ENCODE measurements at places on chromosomes 12 and 14.

DNA sequence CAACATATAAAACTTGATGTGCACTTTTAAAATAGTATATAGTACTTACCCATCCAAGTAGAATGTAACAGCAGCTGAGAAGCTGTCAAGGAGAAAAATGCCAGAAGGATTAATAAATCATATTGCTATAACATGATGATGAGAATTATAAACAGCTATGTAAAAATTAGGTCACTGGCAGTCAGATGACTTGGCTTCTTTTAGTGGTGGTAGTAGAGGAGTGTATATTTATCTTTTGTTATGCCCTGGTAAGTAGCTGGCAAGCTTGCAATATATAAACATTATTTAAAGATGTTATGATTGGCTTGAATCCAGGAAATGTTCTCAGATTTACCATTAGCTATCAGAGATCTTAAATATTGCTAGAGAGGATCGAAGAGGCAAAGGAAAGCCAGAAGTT is 471.0 kb upstream of the MGAT4C start:
- no peak for DNase-seq

GRCh38 chr12:122928404-122929147 is 32.7 kb upstream of the VPS37B start:
- DNase-seq: no peak

- no peak for DNase-seq
Measured at GRCh38 chr14:96706893-96707292, 90.3 kb upstream of the VRK1 start.

GRCh38 chr12:128325646-128326045 is 58.7 kb downstream of the TMEM132C start:
- DNase-seq: no peak

- no peak for DNase-seq
Measured at GRCh38 chr14:54784060-54784459, 118.6 kb downstream of the GCH1 start.

DNA sequence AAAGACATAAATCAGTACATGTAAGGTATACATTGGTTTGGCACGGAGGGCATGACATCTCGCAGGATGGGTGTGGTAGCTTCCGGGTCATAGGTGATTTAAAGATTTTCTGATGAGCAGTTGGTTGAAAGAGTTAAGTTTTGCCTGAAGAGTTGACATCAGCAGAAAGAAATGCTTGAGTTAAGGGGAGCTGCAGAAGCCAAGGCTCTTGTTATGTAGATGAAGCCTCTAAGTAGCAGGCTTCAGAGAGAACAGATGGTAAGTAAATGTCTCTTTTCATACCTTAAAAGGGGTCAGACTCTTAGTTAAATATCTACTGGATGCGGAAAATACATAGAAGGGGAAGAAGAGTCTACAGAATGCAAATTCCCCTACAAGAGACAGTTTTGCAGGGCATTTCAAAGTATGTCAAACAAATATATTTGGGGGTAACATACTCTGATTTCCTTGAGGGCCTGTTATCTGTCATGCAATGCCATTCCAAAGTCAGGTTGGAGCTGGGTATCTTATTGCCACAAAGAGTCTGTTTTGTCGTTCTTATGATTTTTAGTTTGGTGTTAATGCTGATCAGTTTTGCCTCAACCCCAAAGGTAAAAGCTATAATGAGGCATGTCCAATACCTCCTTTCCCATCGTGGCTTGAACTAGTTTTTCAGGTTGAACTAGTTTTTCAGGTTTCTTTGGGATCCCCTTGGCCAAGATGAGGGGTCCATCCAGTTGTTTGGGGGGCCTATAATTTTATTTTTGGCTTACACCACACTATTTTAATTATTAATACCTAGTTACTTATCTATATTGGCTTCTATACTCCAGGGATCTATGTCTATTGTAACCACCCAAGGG is 67.0 kb downstream of the PTHLH start:
- DNase-seq: no peak

GRCh38 chr12:3032770-3033538 is 44.2 kb upstream of the TSPAN9 start:
- DNase-seq: no peak

GRCh38 chr12:92472201-92472600 is 230.6 kb upstream of the PLEKHG7 start:
- no peak for DNase-seq

DNA sequence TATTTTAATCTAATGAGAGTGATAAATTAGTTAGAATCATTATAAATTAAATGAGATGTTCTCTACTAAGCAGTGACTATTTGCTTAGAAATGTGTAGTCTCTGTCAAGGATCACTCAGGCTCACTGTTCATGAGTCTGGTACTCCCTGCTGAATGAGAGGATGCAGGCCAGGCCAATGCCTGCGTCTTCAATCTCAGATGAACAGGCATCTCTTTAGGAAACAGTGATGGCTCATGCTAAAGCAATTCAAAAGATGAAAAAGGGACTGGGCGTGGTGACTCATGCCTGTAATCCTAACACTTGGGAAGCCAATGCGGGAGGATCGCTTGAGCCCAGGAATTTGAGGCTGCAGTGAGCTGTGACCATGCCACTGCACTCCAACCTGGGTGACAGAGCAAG is 106.8 kb downstream of the ZFC3H1 start:
- DNase-seq: no peak

- no peak for DNase-seq
Measured at GRCh38 chr12:77435446-77436091, 370.2 kb upstream of the E2F7 start.

- no peak for DNase-seq
Measured at GRCh38 chr14:95915330-95915729, 38.7 kb downstream of the TUNAR start.

GRCh38 chr14:92656306-92657081 is 91.9 kb downstream of the LGMN start:
- DNase-seq: no peak

DNA sequence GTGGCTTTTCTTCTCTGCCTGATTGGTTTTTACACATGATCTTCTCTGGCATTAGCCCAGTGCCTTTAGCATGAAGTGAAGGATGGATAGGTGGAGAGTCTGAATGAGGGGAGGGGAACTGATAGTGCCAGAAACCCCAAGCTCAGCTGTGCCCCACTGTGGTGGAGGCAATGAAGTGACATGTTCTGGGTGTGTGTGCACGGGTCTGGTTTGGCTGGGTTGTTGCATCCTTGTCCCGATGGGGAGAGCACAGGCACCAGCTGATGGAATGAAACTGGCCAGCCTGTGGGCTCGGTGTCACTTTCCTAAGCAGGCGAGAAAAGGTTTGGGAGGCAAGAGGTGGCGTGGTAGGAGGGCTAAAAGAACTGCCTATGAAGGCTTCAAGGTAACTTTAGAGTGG is 65.3 kb downstream of the CACNA1C start:
- DNase-seq: no peak

DNA sequence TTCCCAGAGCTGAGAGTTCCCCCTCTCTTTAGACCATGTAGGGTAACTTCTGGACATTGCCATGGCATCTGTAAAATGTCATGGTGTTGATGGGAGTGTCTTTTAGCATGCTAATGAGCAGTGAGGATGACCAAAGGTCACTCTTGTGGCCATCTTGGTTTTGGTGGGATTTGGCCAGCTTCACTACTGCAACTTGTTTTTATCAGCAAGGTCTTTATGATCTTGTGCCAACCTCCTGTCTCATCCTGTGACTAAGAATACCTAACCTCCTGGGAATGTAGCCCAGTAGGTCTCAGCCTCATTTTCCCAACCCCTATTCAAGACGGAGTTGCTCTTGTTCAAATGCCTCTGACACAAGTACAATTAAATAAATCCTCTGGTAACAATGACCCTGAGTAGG is 244.4 kb downstream of the NEDD1 start:
- DNase-seq: no peak

GRCh38 chr12:70271025-70271424 is 27.8 kb downstream of the CNOT2 start:
- no peak for DNase-seq

GRCh38 chr12:129903956-129904829 is at the start of gene TMEM132D:
TMEM132D (minus strand) TSS chr12:129904025.
- DNase-seq: no peak

- DNase-seq: no peak
Measured at GRCh38 chr12:130932061-130932930, 21.4 kb upstream of the ADGRD1 start.

DNA sequence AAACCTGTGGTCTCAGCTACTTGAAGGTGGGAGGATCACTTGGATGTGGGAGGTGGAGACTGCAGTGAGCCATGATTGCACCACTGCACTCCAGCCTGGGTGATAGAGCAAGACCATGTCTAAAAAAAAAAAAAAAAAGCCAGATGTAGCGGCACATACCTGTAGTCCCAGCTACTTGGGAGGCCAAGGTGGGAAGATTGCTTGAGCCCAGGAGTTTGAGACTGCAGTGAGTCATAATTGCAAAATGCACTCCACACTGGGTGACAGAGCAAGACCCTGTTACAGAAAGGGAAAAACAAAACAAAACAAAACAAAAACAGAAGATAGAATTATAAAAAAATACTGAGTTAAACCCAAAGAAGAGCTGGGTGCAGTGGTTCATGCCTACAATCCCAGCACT is 29.1 kb upstream of the APOF start:
- DNase-seq: no peak

DNA sequence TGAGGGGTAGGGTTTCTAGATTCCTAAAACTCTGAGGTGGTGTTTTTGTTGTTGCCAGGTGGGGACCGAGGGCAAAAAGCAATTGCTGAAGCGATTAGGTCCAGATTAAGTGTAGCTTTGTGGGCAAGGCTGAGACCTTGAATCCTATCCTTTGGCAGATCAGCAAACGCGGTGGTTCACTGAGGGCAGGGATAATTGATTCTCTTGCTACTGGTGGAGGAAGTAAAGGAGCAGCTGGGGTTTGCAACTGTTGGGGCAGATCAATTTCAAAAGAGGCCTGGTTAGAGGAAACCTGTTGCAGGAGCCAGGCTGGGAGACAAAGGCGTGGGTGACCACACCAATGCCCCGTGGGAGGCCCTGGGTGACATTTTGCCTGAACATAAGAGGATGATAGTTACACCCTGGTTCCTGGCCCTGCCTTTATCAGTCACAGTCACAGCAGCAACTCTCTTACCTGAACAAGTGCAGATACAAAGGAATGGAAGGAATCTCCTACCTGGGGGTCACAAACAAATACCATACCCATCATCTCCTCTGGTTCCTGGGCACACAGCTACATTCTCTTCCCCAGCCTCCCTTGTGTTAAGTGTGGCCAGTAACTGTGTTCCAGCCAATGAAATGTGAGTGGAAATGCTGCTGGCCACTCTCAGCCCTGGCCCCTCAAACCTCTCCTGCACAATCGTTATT is 43.3 kb upstream of the RASSF3 start:
- DNase-seq: no peak

DNA sequence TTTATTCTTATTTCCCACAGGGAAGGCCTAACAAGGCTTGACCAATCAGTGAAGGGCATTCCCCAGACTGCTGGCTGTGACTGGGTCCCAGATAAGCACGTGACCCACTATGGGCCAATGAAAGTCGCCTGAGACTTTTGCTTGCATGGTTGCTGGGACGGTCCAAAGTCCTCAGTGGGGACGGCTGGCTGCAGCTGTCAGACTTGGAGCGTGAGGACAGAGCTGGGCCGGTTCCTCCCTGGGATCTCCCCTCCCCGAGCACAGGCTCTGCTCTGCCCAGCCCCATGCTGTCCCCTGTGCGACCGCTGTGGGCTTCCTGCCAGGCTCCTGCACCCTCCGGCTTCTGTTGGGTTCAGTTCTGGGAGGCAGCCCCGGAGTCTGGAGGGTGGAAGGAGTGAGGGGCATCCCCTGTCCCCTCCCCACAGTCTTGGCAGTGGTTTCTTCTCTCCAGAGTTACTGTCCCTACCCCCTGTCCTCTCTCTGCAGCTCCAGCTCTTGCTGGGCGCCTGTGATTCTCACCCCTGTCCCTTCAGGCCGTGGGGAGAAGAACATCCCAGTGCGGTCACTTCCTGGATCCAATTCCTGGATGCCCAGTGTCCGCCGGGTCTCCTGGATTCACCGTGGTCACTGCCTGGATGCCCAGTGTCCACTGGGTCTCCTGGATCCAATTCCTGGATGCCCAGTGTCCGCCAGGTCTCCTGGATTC is 50.1 kb downstream of the GALNT9 start:
- no peak for DNase-seq

DNA sequence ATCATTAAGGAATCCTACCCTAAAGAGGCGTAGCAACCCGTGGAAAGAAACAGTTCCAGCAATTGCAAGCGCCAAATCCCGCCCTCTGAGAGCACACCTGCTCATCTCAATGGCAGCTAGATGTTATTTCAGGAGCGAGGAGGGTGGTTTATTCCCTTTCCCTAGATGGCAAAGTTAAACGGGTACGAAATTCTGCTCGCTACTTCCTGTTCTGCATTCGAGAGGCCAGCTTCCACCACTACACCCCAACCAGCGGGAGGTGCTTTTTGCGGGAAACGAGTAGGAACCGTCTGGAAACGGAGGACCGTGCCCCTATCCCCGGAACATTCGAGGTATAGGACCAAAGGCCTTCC is 536 bp downstream of the VPS29 start:
- no peak for DNase-seq

DNA sequence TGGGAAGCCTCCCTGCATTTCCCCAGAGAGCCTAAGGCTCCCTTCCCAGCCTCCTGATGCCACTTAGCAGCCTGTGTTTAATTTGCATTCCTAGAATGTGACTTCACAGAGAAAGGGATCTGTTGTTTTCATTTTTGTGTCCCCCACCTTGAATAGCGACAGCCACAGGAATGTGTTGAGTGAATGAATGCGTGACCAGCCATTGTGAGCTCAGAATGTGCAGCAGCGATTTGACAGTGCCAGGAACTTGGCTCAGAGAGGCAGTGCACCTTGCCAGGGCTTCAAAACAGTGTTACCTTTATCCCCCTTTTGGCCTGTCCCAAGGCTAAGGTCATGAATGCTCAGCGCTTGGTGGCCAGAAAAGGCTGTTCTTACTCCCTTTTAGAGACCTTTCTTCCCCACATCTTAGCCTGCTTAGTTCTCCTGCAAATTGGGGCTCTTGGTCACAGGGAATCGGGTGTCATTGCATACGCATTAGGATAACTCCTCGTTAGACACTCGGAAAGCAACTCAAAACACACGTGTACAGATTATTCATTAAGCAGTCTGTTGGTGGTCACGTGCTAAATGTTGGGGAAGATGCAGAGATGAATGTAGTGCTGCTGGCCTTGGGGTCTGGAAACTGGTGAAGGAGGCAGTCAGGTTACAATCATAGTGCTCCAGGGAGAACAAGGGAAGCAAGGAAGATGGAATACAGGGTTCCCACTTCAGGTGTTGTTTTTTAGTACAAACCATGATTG is 9.8 kb downstream of the NTF3 start:
- DNase-seq: no peak

DNA sequence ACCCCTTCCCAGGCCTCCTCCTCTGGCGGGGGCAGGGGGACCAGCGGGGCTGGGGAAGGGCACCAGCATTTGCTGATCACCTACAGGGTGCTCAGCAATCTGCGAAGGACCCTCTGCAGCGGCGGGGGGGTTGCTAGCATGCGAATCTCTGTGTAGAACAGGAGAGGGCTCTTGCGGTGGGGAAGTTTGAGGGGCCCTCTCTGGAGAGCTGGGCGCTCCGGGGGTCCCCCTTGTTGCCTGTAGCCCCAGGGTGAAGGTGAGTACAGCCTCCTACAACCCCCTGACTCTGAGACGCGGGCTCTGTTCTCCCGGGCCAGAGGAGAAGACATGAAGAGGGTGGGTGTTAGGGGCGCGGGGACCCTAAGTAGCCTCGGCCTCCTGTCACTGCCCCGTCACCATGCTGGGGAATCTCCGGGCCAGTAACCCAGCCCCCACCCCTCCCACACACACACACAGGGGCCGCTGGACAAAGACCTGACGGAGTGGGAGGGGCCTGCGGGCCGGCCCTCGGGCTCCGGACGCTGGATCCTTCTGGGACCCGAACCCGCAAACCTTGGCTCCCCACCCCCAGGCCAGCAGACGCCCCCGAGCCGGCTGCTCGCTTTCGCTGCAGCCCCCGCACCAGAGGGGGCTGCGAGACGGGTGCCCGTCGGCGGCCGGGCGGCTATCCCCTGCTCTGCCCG is 734 bp downstream of the FIGNL2 start:
- no peak for DNase-seq

Measured in T-helper 1 cell (primary cell).